ENCODE measurements at places on chromosomes 6 and 20.

GRCh38 chr6:112695001-112695400 lies 347.9 kb downstream of the RFPL4B start:
- DNase-seq: no peak

GRCh38 chr6:104686550-104687175 lies 173.1 kb downstream of the HACE1 start:
- no peak for DNase-seq

- no peak for DNase-seq
Measured at GRCh38 chr6:153720732-153721131, 318.3 kb upstream of the OPRM1 start.

GRCh38 chr6:18352842-18353241 lies 34.3 kb upstream of the RNF144B start:
- no peak for DNase-seq

GRCh38 chr20:44742304-44743079 lies 3.2 kb upstream of the KCNK15 start:
- no peak for DNase-seq

DNA sequence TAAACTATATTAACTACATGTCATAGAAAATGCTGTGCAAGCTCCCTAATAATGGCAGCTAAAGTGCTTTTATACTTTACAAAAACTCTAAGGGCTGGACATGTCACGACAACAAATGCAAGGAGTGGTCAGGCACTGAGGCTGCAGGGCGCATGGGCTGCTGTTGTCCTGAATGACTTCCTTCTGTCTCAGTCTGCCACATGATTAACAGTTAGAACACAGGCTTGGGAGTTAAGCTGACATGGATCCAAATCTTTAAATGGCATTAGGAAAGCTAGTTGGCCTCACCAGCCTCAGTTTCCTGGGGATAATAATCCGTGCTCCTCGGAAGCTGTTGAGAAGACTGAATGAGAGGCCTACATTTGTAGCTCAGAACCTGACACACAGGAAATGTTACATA lies 57.4 kb downstream of the PREP start:
- DNase-seq: no peak

GRCh38 chr6:31680226-31681134 lies at the start of gene LY6G5C:
Gene LY6G5C (minus strand): TSS chr6:31681067. CDS start chr6:31680373, 694 bp downstream.
- peak; percentile 29 for DNase-seq

DNA sequence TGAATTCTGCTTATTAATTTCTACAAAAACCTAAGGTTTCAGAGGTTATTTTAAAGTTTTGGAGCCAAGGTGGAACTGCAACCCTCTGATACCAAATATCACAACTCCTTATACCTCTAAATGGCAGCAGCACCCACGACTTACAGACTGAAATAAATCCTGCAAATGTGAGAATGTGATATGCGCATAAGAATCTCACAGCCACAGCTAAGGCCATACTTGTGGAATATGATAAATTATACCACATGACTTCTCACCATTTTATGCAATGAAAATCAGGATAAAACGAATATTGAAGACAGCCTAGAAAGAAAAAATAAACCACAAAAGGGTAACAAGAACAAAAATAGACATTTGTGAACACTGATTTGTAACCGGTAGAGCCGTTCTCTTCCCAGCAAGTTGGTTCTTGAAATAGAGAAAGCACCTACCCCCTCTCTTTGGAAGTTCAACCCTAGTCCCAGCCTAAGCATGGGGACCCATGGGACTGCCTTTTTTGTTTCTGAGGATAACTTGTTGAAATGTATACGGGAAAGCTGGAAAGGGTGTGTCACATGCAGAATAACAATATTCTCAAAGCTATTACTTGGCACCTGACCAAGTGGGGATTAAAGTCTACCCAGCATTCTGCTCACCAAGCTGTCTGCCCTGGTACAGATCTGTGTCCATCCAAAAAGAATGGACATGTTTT lies 47.1 kb upstream of the MCM9 start:
- no peak for DNase-seq

- DNase-seq: peak; percentile 57
Measured at GRCh38 chr6:148747471-148748165, 788 bp downstream of the UST start.

DNA sequence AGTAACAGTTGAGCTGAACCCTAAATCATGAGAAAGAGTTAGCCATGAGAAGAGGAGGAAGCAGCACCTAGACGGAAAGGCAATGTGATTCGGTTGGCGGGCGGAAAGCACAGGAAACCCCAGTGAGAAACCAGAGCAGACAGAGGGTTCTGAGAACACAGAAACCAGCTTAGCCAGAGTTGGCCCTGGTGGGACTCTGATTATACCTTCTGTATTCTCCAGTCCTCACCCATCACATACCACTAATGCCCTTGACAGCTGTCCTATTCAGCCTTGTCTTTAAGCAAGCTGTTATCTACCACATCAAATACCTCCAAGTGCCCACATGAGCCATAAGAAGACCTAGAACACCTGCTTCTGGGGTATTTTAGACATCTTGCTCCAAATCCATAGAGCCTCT lies 58.9 kb upstream of the LRRC1 start:
- peak; percentile 24 for DNase-seq

GRCh38 chr20:10059006-10059405 lies 24.2 kb downstream of the ANKEF1 start:
- DNase-seq: no peak

DNA sequence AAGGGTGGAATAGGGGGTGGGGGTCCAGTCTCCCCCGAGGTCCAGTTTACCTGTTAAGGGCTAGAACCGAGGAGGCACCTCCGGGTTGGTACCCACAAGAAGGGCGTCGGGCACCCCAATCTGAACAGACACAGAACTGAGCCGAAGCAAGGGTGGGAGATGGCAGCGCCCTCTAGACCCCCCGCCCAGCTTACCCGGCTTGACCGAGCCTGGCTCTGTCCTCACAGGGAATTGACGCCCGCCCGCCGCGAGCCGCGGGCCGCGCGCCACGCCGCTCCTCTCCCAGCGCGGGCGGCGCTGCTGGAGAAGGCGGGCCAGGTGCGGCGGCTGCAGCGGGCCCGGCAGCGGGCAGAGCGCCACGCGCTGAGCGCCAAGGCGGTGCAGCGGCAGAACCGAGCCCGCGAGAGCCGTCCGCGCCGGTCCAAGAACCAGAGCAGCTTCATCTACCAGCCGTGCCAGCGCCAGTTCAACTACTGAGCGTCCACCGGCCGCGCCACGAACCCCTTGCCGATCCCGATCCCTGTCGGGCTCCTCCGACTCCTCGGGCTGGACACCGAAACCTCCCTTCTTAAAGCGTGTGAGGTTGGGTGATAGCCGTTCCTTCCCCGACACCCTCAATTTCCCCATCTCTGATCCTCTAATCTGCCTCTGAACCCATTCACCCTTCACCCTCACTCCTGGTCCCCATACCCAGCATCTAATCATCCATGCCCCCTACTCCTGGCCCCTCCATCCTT lies 5.9 kb downstream of the TP53INP2 start:
- no peak for DNase-seq

GRCh38 chr6:13273931-13274706 lies 54.2 kb downstream of the TBC1D7 start:
- DNase-seq: peak; percentile 9

- DNase-seq: no peak
Measured at GRCh38 chr20:23872065-23872464, 7.5 kb downstream of the CST5 start.

DNA sequence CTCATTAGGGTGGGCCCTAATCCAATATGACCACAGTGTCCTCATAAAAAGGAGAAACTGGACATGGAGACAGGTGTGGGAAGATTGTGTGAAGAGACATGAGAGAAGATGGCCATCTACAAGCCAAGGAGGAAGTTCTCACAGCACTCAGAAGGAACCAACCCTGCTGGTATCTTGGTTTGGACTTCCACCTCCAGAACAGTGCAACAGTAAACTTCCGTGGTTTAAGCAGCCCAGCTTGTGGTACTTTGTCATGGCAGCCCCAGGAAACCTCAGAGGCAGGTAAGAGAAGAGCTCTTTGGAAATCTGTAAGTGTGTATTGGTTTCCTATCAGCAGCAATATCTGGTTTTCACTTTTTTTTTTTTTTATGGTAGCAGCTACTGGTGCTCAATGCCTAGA lies 16.5 kb upstream of the CNKSR3 start:
- no peak for DNase-seq

GRCh38 chr6:34150766-34151165 lies 4.9 kb upstream of the GRM4 start:
- DNase-seq: no peak

DNA sequence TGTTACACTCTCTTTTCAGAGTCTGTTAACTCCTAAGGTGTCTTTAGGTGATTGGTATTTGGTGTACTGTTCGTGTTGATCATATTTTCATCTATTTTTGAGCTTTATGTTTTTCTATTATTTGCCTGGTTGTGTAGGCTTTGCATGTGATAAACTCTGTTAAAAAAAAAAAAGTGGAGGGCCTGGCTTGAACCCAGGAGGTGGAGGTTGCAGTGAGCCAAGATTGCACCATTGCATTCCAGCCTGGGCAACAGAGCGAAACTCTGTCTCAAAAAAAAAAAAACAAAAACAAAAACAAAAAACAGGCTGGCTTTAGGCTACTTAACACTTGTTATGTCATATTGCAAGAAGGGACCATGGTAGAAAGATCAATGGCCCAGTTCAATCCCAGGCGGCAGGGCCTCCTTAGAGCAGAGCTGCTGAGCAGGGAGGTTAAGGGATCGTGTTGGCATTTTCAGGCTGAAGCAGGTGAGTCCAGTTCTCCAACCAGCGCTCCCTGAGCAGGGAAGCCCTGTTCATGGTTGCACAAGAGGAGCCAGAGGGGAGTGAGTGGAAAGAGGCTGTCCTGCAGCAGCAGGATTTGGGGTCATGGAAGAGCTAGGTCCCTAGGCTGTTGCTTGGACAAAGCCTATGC lies 8.5 kb downstream of the PYGB start:
- DNase-seq: no peak

DNA sequence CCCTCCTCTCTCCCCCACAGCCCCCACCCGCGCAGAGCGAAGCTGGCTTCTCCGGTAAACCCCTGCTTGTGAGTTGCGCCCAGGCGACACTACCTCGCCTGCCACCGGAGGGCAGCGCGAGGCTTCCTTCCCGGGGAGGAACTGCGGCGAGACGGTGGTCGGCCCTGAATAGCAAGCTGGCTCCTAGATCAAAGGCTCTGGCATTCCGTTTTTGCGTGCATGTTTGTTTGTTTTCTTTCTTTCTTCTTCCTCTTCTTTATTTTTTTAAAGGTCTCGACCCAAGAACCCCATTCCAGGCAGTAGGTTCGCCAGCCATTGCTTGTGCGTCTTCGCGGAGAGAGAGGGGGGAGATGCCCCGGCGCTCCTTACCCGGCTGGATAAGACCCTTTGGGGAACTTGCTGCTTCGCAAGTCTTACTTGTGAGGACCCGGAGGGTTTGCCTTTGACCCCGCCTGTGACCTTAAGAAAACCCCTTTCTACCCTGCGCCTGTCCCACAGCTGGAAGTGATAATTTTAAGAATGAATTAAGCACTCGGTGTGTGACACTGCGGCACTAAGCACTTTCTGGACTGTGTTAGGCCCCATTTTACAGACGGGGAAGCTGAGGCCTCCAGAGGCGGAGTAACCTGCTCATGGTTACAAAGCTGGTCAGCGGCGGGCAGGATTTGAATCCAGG lies 92.7 kb upstream of the SIRPA start:
- DNase-seq: peak; percentile 5

DNA sequence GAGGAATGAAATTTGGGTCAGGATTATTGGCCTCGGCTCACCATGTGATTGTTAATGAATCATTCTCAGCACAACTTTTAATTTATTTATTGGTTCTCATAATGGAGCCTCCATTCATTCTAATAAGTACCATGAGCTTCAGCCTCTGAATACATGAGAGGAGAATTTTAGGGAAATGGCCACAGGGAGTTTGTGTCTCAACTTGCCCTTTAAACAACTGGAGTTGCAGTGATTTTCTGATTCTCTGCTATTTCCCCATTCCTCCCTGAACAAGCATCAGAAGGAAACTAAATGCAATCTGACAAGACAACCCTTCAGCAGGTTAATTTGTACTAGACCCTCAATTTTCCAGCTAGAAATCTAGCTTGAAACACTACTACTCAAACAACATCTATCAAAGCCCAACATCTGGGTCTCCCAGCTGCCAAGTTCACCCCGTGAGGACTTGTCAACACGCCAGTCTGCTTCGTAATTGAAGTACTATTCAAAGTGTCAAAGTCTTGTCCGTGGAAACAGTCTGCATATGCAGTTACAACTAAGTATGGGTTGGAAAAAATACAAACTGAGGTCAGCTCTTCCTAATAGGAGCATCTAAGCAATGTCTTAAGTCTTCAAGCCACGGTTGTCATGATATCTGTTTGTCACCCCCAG lies 235.4 kb downstream of the CDH4 start:
- DNase-seq: no peak

GRCh38 chr6:154504102-154504501 lies 6.4 kb downstream of the CNKSR3 start:
- DNase-seq: no peak

- DNase-seq: no peak
Measured at GRCh38 chr6:11168091-11168635, 56.6 kb upstream of the ERVFRD-1 start.

GRCh38 chr6:13522656-13523055 lies 35.3 kb upstream of the GFOD1 start:
- DNase-seq: no peak

DNA sequence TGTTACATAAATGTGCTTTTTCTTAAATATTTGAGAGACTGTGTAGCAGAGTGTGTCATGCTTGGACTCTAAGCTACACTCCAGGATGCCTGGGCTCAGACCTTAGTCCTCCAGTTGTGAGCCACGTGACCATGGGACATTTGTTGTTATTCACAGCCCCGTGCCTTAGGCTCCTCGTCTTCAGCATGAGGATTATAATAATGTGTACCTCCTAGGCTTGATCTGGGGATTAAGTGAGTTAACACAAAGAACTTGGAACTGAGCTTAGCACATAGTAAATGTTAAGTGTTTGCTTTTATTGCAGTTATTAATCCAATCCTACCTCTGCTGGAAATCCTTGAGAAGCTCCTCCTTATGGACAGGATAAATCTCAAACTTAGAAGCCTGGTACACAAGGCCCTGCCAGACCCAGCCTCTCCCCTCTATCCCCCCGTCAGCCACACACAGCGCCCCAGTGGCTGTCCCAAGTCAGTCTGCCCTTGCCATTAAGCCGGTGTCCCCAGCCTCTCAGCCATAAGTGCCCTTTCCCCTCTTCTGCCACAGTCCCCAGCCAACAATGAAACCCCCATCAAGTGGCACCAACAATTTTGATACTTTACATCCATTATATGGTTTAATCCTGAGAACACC lies 177.5 kb downstream of the TMEM242 start:
- DNase-seq: no peak

- DNase-seq: peak; percentile 22
Measured at GRCh38 chr6:16651871-16652270, 109.4 kb downstream of the ATXN1 start.

DNA sequence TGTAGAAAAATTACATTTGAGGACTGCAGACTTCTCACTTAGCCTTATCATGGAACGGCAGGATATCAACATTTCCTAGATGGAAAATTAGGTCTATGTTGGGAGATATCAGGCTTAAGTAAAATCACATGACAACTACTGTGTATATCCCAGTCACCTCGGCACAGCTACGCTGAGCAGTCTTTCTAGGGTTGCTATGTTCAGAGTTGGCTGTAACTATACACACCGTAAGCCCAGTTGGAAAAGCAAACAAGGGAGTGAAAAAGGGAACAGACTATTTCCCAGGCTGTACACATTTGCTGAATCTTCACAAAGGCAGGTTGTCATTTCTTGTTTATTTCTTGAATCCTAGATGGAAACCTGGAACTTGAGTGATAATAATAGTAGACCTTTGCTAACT lies 80.7 kb upstream of the PTPRK start:
- no peak for DNase-seq
